SJCRH30 (cell line): ENCODE measurements at places on chromosomes 2 and 18.

DNA sequence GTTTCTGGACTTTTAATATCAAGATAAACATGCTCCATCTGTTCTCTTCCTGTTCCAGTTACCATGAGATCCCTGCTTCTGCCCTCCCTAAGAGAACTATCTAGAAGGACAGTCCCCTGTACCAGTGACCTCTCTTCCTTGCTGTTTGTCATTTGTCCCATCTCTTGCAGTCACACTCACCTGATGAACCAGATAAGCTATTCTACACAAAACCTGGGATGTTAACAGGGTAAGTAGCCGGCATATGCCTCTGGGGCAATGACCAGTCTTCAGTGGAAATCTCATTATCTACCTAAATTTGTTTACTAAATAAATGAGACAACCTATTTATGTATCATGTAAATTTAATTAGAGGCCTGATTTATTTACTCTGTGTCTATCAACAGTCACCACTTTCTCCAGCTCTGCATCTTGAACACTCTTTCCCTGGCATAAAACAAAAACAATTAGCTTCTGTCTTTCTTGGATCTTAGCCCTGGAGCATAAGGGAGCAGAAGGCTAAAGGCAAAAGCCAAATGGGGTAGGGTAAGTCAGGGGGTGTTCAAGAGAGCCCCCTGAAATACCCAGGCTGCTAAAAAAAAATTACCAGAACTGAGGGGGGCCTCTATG is 337.7 kb downstream of the ALK start:
- DNase-seq = no peak

DNA sequence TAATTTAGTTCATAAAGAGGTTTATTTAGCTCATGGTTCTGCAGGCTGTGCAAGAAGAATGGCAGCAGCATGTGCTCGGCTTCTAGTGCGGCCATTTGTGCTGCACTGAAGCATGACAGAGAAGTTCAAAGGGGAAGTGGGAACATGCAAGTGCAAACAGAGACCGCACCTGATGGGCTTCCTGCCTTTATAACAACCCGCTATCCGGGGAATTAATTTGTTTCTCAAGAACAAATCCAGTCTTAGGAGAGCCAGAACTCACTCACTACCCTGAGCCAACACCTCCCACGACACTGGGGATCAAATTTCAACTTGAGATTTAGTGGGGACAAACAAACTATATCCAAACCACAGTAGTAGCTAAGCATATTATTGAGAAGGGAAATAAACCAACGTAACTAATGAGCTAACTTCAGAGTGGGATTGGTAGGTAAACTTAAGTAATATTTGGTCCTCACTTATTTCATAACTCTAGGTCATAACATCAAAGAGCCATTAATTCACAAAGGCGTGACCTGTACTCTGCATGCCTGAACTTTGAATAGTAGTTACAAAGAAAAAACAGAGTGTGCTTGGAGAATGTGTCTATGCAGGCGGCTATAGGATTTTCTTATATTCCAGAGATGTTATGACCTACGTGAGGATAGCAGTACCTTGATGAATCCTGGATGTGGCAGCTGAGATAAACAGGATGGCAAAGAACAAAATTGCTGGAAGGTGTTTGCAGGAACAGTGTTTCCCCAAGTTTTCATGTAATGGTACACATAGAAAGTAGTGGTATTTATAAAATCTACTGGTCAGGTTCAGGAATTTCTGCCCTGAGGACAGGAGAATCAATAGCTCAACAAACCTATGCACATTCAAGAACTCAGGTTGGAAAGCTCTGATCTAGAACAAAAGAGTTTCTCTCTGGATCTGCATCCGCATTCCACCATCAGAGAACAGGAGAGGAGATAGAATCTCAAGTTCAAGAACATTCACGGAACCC is 845.9 kb upstream of the ID2 start:
- peak; percentile 9 for DNase-seq

DNA sequence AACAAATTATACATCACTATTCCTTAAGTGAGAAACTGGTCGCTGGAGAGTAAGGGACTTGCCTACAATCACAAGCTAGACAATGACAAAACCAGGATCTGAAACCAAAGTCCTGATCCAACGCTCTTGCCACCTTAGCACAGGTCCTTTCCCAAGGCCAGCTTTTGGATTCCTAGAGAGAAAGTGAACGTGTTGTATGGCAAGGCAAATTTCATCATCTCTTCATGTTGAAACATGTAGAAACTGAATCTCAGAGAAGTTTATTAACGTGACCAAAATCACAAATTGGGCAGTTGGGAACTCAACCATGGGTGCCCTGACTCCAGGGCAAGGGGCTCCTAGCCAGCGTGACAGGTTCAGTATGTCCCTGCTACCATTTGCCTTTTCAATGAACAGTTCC is 118.2 kb downstream of the VWC2L start:
- DNase-seq = no peak

- no peak for DNase-seq
Observed at GRCh38 chr18:31598021-31598805, 6.5 kb downstream of the TTR start.

DNA sequence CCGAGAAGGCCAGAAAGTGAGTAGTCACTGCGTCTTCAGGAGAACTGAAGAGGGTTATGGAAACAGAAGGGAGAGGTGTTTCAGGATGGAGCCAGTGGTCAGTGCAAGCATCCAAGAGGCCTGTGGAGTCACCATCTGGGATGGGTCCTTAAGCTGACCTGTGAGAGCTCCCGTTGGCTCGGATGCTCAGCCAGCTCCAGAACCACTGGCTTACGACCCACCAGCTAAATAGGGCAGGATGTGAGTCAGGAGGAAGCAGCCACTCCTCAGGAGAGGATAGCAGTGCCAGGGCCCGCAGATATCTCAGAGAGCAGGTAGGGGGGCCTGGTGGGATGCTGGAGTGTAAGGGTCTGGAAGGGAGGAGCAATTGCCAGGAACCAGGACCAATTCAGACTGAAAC is 63.1 kb upstream of the B3GNT7 start:
- DNase-seq = no peak

- DNase-seq = no peak
Observed at GRCh38 chr2:60527762-60528161, 25.7 kb downstream of the BCL11A start.

GRCh38 chr2:120059483-120059882 is 46.6 kb downstream of the EPB41L5 start:
- no peak for DNase-seq

DNA sequence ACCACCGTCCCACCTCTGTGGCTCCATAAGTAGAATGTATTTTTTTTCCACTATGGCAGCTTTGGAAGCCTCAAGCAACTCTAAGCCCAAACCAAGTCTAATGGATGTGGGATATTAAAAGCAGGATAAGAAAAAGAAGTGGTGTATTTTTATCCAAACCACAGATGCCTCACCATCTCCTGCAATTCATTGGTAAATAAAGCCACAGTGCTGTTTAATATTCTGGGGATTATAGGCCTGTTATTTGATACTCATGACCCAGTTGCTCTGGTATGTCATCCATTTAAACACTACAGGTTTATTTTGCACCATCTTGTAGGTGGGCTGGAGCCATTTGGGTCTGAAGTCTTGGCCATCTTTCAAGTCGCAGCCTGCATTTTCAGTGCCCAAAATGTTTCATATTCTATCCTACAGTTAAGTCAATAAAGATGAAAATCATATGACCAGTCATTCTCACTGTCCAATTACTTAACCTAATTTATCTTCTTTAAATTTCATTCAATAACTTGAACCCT is 279.5 kb upstream of the EPHA4 start:
- DNase-seq = no peak

GRCh38 chr2:222796413-222797103 is 64.3 kb upstream of the ACSL3 start:
- DNase-seq = no peak

GRCh38 chr2:36459725-36460137 is 104.2 kb downstream of the CRIM1 start:
- DNase-seq = peak; percentile 57

DNA sequence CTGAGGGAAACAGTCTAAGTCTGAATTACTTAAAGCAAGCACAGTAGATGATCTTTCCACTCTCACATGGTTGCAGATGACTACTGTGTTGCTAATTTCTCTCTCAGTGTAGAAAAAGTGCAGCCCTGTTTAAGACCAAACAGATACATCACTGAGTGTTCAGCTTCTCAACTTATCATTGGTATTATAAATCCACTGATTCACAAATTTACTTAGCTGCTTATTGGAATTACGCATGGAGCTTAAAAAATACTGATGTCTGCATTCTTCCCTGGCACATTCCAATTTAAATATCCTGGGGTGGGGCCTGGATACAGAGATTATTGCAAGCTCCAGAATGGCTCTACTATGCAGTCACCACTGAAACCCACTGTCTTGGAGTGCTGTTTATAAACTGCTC is 411.2 kb downstream of the RND3 start:
- no peak for DNase-seq

DNA sequence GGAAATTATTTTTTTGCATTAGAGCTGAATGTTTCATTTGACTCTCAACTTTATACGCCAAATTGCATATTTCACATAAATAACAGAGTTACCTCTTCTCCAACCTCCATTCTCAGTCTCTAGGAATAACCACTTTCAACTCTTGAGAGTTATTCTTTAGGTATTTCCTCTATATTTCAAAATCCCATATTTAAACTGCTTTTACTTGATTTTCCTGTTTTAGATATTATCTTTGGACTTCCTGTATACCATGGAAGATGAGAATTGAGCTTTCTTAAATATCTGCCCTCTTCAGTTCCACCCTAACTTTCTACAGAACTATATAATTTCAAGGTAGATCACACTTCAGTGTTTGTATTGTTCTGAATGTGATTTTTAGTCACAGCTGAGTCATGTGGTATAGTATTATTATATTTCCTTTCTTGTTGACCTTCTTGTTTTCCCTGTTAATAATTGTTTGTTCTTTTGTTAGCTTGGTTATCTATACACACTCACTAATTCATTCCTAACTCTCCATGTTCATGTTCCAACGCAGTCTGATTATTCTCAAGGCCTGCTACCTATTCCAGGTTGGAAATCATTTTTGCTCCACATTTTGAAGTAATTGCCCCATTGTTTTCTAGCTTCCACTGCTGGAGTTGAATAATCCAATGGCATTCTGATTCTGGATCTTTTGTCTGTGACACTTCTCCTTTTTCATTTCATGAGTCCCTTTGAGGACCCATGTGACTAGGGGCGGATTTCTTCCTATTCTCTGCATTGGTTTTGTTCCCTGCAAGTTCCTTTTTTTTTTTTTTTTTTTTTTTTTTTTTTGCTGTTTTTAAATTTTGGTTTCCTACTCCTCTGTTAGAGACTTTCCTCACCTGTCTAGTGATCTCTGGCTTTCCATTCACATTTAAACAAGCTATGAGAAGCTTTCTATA is 156.8 kb upstream of the RBMS1 start:
- DNase-seq = no peak

GRCh38 chr2:132550946-132551345 is 119.1 kb downstream of the LYPD1 start:
- no peak for DNase-seq

GRCh38 chr2:175111200-175111657 is 56.8 kb downstream of the ATF2 start:
- DNase-seq = peak; percentile 68

DNA sequence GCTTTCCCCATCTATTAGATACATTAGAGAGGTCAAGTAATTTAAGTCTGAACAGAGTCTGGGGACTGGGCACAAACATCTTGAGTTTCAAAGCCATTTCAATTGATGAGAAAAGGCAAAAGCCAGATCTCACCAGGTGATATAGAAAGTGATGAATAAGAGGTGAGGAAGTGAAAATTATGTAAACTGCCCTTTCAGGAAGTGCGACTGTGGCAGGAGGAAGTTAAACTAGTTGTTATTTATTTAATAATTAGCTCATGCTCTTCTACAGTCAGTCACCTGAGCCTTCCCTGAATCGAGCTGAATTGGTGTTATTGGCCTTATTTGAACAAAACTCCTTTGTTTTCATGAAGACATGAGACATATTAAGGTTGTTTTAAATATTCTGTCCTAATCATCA is 115.1 kb downstream of the CDH20 start:
- DNase-seq = no peak

DNA sequence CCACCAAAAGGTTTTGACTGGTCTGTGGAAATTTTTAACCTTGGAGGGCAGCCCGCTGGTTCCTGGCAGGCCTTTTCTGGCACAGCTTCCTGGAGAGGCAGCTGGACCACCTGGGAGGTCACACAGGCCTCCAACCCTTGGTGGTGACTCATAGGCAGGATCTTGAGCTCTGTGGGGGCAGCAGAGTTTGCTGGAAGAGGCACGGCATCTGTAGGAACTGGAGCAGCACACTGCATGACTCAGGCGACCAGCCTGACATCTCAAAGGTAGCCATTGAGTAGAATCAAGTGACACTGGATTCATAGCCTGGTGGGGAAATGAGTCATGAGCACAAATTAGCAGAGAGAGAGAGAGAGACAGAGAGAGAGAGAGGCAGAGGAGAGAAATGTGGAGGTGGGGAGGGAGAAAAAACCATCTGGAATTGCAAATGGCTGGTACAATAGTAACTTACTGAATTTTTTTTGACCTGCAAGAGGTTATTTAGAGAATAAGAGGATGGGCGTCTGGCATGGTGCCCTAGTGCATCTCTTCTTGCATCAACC is 57.4 kb downstream of the TRPM8 start:
- peak; percentile 89 for DNase-seq

GRCh38 chr2:224159345-224159928 is 120.4 kb upstream of the SERPINE2 start:
- no peak for DNase-seq

DNA sequence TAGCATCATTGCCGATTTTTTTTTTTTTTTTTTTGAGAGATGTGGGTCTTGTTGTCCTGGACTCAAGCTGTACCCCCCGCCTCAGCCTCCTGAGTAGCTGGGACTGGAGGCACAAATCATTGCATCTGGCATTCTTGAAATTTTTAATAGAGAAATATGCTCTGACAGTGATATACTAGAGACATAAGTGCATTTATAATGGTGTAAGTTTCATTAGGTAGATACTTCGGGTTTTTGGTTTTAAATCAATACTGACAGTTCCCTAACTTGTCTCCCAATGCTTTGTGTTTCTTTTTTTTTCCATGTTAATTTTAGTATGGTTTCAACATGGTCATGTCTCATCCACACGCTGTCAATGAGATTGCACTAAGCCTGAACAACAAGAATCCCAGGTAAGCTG is 138.7 kb downstream of the PRPF40A start:
- no peak for DNase-seq

GRCh38 chr2:200399046-200399445 is 92.6 kb downstream of the SPATS2L start:
- no peak for DNase-seq

GRCh38 chr2:79585701-79586433 is 73.0 kb downstream of the CTNNA2 start:
- no peak for DNase-seq

- no peak for DNase-seq
Observed at GRCh38 chr2:158936978-158937377, 31.5 kb upstream of the TANC1 start.

GRCh38 chr2:185130685-185131084 is 532.4 kb downstream of the ZNF804A start:
- no peak for DNase-seq
